ENCODE measurements at places on chromosomes 1 and 21.
A peak's percentile ranks its signal among the peaks of the same experiment; 100 is the strongest.

DNA sequence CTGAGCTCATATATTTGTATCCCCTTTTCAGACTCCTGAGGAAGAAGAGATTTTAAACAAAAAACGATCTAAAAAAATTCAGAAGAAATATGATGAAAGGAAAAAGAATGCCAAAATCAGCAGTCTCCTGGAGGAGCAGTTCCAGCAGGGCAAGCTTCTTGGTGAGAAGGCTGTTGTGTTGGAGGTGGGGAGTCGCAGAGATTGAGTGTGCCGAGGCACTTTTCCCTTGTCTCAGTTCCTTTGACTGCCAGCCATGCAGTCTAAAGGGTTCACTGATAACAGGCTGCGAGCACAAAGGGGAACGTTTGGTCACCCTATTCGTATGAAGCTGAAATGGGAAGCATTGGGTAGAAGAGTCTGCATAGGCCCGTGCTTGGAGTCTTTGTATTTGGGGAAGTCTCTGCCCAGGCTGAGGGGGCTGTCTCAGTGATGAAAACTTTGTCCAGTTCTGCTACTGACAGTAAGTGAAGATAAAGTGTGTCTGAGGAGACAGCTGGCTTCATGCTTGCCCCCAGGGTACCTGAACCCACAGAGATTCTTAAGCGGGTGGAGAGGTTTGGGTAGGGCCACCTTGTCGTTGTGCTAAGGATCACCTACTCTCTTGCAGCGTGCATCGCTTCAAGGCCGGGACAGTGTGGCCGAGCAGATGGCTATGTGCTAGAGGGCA lies 2.8 kb downstream of the RPS8 start:
- DNase-seq = no peak

DNA sequence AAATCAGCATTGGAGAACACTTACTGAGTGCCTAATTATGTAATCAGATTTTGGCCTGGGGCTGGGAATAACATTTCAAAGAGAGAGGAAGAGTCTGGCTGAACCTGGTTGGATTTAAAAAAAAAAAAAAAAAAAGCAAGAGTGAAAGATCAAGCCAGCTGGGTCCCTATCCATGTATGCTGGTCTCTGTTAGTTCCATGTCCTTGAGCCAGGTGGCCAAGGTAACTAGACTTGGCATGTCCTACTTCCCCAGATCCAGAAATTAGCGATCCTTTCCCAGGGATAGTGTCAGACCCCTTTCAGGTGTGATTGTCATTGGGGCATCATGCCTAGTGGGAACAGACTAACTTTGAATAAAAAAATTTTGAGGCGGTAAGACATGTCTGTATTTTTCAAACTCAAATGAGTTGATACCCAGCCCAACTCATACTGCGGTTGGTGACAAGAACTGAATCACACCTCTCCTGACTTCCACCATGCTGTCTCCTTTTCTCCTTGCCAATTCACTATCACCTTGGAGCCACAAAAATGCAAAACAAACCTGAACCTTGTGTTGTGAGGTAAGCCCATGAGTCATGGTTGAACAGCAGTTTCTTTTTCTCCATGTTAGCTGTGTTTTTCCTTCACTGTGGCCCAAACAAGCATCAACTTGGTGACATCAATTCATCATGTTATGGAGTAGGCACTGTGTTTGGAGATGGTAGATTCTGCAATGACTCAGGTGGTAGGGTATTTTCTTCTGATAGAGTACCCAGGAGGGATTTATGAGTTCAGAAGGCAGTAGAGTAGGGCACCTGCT lies 24.5 kb upstream of the PPP2R5A start:
- no peak for DNase-seq

DNA sequence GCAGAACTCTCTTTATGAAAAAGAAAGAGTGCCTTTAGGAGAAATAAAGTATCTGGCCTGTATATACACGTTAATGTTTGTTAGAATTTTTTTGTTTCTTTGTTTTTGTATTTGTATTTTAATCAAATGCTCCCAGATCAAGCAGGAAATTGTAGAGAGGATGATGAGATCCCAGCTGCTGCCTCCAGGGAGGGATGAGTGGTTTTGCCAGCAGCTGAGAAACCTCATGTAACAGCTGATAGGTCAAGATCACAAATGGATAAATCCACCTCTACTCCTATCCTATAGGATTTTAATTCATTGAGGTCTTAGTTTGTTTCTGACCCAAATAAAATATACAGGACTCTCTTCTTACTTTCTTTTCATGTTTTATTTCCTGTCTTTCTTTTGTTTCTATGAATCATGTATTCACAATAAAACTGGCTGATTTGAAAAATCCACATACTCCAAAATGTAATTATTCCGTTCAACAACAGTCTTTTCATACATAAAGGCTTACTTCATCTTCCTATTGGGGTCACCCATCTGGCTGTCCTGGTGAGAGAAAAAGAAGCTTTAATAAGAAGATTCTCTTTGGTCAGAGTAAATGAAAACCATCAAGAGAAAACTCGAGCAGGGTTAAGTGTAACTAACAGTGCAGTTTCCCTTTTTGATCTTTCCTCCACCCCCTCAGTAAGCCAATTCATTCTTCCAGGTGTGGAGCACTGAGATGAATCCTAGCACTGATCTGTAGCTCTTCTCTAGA lies 129.3 kb upstream of the PLPPR5 start:
- DNase-seq = no peak

DNA sequence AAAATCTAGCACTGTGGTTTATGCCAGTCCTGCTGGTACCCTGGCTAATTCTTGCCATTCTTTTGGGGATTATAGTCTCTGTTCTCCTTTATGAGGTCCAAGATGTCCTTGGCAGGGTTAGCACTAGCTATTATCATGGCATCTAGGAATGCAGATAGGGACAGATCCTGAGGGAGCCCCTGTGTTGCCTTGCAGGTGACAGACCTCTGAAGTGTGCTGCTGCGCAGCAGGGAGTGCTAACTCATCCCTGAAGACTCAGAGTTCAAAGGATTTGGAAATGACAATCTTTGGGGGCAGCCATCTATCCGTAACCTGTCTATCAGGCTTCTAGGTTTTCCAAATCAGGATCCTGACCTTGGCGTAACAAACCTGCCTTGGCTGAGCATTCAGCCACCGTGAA lies 16.3 kb downstream of the ZFYVE9 start:
- no peak for DNase-seq

DNA sequence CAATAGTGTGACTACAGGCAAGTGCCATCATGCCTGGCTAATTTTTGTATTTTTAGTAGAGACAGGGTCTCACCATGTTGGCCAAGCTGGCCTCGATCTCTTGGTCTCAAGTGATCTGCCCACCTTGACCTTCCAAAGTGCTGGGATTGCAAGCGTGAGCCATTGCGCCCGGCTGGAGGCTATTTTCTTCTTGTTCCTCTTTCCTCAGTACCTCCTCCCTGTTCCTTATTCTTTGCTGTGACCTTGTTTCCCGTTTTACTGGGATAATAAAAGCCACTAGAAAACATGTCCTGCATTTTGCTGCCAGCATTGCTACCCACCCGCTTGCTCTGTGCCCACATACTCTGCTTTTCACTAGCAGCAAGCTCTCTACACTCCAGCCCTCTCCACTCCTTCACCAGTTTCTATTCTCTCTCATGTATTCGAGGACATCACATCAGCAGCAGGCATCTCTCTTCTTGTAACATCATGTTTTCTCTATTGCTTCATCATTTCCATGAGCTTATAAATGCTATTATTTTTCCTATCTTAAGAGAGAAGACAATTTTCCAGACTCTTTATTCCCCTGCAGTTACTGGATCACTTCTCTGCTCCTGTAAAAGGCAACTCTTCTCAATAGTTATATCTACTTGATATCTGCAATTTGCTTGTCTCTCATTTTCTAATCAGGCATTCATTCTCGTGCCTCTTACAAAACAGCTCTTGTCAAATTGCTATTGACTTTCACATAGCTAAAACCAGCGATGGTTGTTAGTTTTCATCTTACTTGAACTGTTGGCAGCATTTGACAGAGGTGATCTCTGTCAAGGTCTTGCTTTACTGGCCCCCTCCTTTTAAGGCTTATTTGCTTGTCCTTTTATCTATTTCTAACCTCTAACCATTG lies 34.5 kb upstream of the C21orf91 start:
- DNase-seq = no peak

- DNase-seq = no peak
Observed at GRCh38 chr1:203629507-203630082, 3.0 kb downstream of the ATP2B4 start.

DNA sequence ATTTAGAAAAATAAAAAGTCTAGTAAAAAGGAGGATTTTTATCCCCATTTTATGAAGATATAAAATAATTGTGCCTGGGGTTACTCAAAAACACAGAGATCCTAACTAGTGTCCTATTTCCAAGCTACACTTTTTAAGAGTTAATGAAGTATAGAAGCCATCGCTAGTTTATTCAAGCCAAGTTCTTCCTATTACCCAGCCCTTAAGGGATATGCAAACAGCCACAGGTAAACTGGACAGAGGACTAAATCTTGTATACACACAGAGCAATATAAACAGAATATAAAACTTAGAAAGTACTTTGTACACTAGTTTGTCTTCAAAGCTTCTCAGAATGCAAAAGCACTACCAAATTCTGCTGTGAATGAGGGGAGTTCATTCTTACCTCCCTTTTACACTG lies 111.1 kb downstream of the RERE start:
- no peak for DNase-seq

GRCh38 chr1:26225033-26225831 lies 8.8 kb upstream of the CEP85 start:
- peak; percentile 77 for DNase-seq

- no peak for DNase-seq
Observed at GRCh38 chr1:159940006-159940620, 5.3 kb downstream of the IGSF9 start.

- DNase-seq = no peak
Observed at GRCh38 chr1:165052936-165053335, 303.6 kb downstream of the LMX1A start.

DNA sequence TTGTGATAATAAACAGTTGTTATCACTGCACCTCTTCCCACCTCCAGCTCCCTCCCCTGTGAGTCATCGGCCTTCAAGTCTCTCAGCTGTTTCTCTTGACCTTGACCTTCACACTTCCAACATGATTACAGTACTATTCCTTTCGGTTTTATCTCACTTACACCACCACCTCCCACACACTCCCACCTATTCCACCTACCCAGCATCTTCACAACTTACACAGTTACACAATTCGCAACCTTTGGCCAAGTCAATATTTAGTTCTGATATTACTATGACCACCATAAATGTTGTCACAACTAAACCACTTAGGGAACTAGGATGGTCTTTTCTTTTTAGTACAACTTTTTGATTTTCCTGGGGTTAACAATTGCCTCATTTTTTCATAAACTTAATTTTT lies 60.2 kb downstream of the RIPK4 start:
- no peak for DNase-seq

GRCh38 chr1:31364561-31365250 lies 8.2 kb downstream of the FABP3 start:
- no peak for DNase-seq

- DNase-seq = no peak
Observed at GRCh38 chr21:46149205-46149901, 6.0 kb downstream of the FTCD start.

GRCh38 chr1:15246960-15247614 lies at the start of gene FHAD1:
Gene FHAD1, plus strand, starts transcription at chr1:15247223. Its CDS starts 4,562 bp downstream, at chr1:15251785.
- no peak for DNase-seq

DNA sequence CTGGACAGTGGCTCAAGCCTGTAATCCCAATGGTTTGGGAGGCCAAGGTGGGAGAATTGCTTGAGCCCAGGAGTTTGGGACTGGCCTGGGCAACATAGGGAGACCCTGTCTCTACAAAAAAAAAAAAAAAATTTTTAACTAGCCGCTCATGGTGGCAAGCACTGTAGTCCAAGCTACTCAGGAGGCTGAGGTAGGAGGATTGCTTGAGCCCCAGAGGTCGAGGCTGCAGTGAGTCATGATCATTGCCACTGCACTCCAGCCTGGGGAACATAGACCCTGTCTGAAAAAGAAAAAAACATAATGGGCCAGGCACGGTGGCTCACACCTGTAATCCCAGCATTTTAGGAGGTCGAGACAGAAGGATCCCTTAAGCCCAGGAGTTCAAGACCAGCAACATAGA lies 5.3 kb downstream of the SPATC1L start:
- DNase-seq = no peak

DNA sequence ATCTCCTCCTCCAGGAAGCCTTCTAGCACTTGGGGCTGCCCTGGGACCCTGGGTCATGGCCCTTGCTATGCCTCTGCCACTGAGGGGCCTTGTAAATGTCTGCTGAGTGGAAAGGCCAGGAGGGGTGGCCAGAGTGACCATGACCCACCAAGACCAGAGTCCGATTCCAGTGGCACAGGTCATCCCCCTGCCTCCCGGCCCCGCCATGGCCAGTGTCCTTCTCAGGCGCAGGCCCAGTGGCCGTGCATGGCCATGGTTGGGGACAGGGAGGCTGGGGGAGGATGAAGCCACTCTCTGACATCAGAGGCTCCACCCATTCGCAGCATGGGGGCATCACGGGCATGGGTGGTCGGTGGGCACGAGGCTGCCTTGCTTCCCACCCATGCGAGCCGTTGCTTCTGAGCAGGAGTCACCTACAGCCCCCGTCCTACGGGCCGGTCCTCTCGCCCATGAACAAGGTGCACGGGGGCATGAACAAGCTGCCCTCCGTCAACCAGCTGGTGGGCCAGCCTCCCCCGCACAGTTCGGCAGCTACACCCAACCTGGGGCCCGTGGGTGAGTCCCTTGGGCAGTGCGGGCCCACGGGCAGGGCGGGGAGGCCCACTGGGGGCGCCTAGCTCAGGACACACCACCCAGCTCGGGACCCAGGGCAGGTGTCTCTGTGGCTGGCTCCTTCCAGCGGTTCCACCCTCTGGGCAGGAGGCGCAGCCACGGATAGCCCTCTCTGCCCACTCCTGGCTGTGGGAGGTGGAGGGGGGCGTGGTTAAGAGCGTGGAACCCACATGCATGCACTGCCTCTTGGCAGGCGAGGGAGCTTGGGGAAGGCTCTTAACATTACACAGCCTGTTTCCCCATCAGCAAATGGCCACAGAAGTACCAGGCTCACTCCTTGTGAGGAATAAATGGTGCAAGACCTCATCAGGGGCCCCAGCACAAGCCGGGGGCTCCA lies 22.4 kb upstream of the CCDC27 start:
- DNase-seq = no peak

GRCh38 chr21:45449658-45450422 lies 44.9 kb downstream of the COL18A1 start:
- DNase-seq = no peak

GRCh38 chr1:173285048-173285447 lies 77.9 kb upstream of the TNFSF4 start:
- no peak for DNase-seq

GRCh38 chr1:14599183-14599791 lies 802 bp downstream of the KAZN start:
- no peak for DNase-seq

DNA sequence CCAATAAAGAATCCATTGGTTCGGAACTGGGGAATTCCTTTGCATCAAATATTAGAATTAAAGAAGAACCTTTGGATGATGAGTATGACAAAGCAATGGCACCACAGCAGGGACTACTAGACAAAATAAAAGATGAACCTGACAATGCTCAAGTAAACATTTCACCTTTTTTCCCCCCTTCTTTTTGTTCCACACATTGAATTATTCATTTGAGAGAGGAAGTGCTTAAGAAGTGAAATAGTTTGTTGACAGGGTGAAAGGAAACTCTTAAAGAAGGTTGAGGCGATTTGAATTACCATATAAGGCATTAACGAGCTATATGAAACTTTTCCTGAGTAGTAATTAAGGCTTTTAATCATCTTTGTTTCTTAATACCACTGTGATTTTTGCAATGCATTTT lies 93.1 kb downstream of the ZMYM4 start:
- no peak for DNase-seq

GRCh38 chr1:23906731-23907130 lies 6.4 kb downstream of the CNR2 start:
- DNase-seq = no peak

- DNase-seq = no peak
Observed at GRCh38 chr1:209723756-209724693, 19.4 kb downstream of the HSD11B1 start.

Measured in iPS DF 19.7 (cell line).